NCI-H1694 (cell line): ENCODE measurements at places on chromosomes 3 and 15.
A peak's percentile ranks its signal among the peaks of the same experiment; 100 is the strongest.

DNA sequence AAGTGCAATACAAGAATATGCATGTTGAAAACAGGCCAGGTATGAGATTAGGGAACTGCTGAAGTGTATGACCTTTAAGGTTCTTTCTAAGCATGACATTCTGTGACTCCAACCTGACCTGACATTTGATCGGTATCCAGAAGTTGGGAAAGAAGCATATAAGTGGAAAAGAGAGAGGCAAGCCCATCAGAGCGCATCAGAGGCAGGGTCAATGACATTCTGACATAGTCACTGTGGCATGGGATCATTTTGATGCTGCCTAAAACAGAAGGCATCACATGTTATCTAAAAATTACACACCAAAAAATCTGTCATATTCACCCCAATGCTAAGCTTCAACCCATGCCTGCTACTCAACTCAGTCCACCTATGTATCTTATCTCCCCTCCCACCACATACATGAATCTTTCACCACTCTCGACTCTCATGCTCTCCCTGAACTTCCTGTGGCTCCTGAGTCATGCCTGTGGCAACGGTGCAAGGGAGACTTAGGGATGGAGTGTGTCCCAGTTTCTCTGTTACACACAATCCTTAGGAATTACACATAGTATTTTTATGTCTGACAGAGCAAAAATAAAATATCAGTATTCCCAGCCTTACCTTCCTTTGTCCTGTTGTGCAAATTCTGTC lies 20.5 kb upstream of the LRRN1 start:
- no peak for DNase-seq

DNA sequence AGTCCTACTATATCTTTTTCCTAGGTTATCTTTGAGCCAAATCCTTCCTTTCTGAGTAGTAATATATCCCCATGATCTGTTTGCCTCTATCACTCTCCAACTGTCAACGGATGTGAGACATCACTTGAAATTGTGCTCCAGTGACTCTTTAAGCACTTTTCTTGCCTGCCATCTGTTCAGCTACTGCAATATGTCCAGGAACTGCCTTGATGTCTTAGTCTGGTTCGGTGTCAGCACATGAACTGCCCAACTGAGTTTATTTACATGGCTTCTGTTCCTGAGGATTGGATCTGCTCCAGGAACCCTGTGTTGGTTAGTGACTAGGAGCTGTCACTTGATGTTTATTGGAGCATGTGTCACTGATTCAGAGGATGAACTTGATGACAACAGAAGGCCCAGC lies 116.5 kb downstream of the SLC9A9 start:
- peak; percentile 64 for DNase-seq

DNA sequence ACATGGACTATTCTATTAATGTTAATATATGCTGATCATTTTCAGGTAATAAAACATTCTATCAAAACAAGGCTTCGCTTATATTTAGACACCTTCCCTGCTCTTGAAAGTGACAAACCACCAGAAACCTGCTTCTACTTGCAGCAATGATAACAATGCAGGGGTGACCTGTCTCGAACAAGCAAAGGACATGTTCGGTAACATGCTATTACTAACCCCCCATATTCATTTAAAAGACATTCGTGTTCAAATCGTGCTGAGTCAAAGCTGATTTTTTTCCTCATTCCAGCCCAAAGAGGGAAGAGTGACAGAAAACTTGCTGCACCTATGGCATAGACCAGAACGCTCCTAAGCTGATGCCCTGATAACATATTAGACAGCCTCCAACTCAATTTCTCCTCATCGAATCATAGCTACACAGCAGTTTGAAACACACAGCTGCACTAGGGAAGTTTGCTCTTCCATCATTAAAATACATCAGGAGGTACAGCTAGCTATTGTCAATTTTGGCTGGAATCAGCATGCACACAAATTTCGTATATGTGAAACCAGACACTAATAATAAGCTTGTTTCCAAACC lies 341.5 kb downstream of the FOXP1 start:
- no peak for DNase-seq

GRCh38 chr15:64597477-64597822 lies 137.1 kb downstream of the ZNF609 start:
- peak; percentile 31 for DNase-seq

GRCh38 chr15:81784751-81785150 lies 261.1 kb downstream of the MEX3B start:
- DNase-seq: no peak

- DNase-seq: peak; percentile 44
Measured at GRCh38 chr3:58556761-58557221, 19.8 kb upstream of the ACOX2 start.

DNA sequence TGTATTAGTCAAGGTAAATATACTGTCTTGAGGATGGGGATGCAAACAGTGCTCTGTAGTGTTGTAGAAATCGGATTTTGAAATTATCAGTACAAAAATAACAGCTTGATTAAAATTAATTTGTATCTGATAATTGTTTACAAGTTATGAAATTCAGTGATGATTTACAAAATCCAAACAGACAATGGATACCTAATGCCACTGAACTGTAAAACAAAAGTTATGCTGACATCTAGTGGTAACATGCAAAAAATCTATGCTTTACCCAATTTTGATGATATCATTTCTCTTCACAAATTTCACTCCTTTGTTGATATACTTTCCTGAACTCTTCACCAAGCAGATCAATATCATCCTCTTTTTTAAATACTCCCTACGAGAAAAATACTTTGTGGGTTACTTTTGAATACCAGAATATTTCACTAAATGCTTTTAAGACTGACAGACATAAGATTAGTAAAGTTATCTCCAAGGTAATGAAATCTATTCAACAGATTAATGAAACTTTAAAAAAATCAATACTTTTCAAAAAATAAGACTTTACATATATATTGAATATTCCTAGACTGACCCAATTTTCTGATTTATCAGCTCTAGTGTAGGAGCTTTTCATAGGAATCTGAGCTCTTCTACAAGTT lies 36.0 kb downstream of the MNS1 start:
- DNase-seq: peak; percentile 51

DNA sequence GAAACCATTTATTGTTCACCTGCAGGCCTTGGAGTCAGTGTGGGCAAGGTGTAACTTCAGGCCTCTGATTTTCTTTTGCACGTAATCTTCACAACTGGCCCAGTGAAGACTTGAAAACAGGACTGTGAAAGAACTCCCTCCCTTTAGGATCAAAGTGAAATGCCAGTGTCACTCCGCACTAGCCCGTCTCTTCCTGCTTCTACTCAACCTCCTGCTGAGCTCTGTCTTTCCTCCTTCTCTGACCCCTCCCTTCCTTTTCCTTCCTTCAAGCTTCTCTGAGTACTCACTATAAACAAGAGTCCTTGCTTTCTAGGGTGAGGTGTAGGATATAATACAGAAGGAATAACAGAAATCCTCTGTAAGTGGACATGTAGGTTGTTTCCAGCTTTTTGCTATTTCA lies 28.5 kb downstream of the TMEM41A start:
- no peak for DNase-seq

DNA sequence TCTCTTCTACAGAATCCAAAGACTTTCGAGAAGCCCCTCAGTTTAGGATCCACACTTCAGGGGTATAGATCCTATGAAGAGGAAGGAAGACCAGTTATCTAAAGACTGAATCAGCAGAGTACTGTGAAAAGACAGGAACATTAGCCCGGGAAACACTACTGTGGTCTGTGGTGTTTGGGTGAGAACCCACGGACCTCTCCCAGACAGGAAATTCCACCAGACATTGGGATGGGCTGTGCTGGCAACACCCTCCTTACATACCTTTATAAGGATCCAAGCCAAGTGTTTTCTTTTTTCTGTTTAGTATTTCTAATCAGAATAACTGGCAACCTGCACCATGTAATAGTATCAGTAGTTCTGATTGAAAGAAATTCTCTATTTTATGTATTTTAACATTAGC lies 14.1 kb downstream of the TMEM207 start:
- no peak for DNase-seq

GRCh38 chr3:152835601-152836102 lies 721 bp downstream of the P2RY1 start:
- no peak for DNase-seq

GRCh38 chr3:78611278-78611677 lies 1156.5 kb downstream of the ROBO1 start:
- no peak for DNase-seq

GRCh38 chr3:29335438-29335837 lies 54.6 kb downstream of the RBMS3 start:
- no peak for DNase-seq

- DNase-seq: no peak
Measured at GRCh38 chr3:150238048-150238802, 169.9 kb upstream of the TSC22D2 start.

- DNase-seq: no peak
Measured at GRCh38 chr3:195111319-195111705, 159.6 kb downstream of the XXYLT1 start.

GRCh38 chr15:77985031-77985930 lies 92.2 kb downstream of the TBC1D2B start:
- no peak for DNase-seq

GRCh38 chr3:141050576-141051442 lies at the start of gene SPSB4:
TSS of gene SPSB4 (plus strand) at chr3:141051347. CDS start at chr3:141066105, 14,758 bp downstream.
- DNase-seq: peak; percentile 58
